ENCODE measurements at places on chromosomes 3 and 15.

GRCh38 chr15:76467136-76467535 is 130.6 kb downstream of the ISL2 start:
- no peak for DNase-seq

- DNase-seq, result no peak
These were observed 160.5 kb downstream of the GREM1 start for GRCh38 chr15:32878342-32878741.

GRCh38 chr15:30671309-30671708 is 45.4 kb downstream of the ARHGAP11B start:
- no peak for DNase-seq

DNA sequence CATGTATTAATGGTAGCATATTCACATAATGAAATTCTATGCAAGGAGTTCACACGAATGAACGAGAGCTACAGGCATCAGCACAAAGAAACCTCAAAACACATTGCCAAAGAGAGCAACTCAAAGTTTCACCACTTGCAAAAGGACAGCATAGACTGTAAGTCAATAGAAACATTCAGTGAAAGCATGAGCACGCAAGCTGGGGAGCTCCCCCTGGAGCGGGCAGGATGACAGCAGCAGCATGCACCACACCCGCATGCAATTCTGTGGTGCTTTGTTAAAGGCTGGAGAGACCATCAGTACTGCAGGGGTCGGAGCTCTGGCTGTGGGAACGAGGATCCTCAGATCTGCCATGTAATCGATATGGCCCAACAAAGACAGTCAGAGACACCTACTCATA is 18.7 kb downstream of the OCA2 start:
- DNase-seq, result no peak

GRCh38 chr3:26252001-26252400 is 370.6 kb upstream of the LRRC3B start:
- no peak for DNase-seq

DNA sequence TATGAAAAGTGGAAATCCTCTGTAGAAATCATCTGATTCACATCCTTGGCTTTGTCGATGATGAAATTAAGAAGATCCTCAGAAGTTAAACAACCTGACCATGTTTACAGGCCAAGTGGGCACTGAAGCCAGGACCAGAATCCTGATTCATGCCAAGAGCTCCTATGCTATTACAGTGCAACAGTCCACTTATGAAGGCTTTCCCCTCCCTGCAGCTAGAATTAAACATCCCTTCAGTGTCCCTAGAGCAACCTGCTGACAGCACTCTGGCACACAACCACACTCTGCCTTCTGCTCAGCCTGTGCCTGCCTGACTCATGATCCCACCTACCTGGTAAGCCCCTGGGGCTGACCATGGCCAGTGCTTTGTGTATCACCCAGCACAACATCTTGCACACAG is 33.8 kb downstream of the TXNRD3 start:
- DNase-seq, result peak; percentile 15

Measured in stromal cell of bone marrow (primary cell).